ENCODE measurements at places on chromosomes 5 and 9. TPM values are rescaled to one million over a fixed set of nuclear protein-coding genes. Genes with fewer than 3 reads are reported as not detected.

The PCDHAC2 gene
- total RNA-seq = 3.6 TPM

DNA sequence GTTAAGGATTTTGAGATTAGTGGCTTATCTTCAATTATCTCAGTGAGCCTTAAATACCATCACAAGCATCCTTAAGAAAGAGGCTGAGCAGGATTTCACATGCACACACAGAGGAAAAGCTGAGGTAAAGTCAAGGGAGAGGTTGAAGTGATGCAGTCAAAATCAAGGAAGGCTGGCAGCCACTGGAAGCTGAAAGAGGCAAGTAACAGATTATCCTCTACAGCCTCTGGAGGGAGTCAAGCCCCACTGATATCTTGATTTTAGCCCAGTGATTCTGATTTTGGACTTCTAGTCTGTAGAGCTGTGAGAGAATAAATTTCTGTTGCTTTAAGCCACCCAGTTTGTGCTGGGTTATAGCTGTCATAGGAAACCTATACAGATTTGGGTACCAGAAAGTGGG, 80.1 kb downstream of the ANKRD31 start:
- H3K4me3 ChIP-seq = no peak overlapping the region
- no peaks in the 10 kb centered on the region for H3K27me3 ChIP-seq
- no peaks in the 10 kb centered on the region for H3K4me1 ChIP-seq
- no peaks in the 10 kb centered on the region for H3K36me3 ChIP-seq
- no peak overlapping the region for H3K27ac ChIP-seq

DNA sequence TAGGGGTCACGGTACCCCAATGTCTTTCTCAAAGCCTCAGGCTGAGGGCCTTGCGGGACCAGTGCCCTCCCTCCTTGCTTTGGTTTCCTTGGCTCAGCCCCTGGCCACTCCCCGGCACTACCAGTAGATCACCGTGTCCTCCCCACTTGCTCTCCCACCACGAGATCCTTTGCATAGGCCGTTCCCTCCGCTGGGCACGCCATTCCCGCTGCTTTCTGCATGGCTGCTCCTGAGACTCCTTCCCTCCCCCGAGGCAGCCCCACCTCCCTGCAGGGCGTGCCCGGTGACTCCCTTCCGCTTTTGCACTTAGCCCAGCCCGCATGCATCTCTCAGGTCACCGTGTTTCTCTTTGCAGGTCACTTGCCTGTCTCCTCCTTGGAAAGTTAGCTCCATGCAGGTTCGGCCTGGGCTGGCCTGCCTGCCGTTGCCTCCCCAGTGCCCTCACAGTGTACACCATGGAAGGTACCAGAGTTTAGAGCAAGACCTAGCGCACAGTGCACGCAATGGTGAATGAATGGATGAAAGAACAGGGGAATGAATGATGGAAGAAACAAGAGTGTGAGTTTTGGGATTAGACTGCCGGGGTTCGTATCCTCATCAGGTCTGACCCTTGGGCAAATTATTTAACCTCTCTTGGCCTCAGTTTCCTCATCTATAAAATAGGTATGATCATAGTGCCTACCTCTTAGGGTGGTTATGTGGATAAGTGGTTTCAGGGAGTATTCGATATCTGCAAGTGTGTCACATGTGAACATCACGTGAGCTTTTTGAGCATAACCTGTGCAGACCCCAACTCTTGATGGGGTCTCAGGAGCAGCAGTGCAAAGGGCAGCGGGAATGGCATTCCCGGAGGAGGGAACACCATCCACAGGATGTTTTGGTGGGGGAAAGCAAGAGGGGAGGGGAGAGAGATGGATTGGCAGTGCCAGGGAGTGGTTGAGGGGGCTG, 214.3 kb downstream of the C9orf50 start:
- no peaks in the 10 kb centered on the region for H3K27me3 ChIP-seq
- H3K4me1 ChIP-seq = peaks cover 2% of the 10 kb centered on the region
- no peak overlapping the region for H3K27ac ChIP-seq
- peak overlapping the region; percentile 4 for H3K4me3 ChIP-seq
- H3K36me3 ChIP-seq = no peaks in the 10 kb centered on the region
- peak; percentile 93 for DNase-seq

GRCh38 chr5:160263326-160263855, 34.1 kb downstream of the FABP6 start:
- H3K36me3 ChIP-seq = no peaks in the 10 kb centered on the region
- peaks cover 13% of the 10 kb centered on the region for H3K4me1 ChIP-seq
- H3K27ac ChIP-seq = no peak overlapping the region
- H3K27me3 ChIP-seq = no peaks in the 10 kb centered on the region
- DNase-seq = peak; percentile 81
- H3K4me3 ChIP-seq = no peak overlapping the region

- no peak overlapping the region for H3K4me3 ChIP-seq
- no peaks in the 10 kb centered on the region for H3K4me1 ChIP-seq
- no peak for DNase-seq
- H3K27me3 ChIP-seq = no peaks in the 10 kb centered on the region
- no peaks in the 10 kb centered on the region for H3K36me3 ChIP-seq
Measured at GRCh38 chr9:124052401-124052800, 40.8 kb downstream of the LHX2 start.

- no peaks in the 10 kb centered on the region for H3K27me3 ChIP-seq
- H3K4me3 ChIP-seq = no peak overlapping the region
- H3K4me1 ChIP-seq = peaks cover 12% of the 10 kb centered on the region
- no peak for DNase-seq
- H3K36me3 ChIP-seq = no peaks in the 10 kb centered on the region
Measured at GRCh38 chr9:132243156-132244074, 81.6 kb downstream of the NTNG2 start.

GRCh38 chr9:93812410-93812668, 142.8 kb downstream of the BARX1 start:
- no peaks in the 10 kb centered on the region for H3K4me1 ChIP-seq
- H3K27ac ChIP-seq = no peak overlapping the region
- no peak overlapping the region for H3K4me3 ChIP-seq
- no peaks in the 10 kb centered on the region for H3K36me3 ChIP-seq
- no peak for DNase-seq

DNA sequence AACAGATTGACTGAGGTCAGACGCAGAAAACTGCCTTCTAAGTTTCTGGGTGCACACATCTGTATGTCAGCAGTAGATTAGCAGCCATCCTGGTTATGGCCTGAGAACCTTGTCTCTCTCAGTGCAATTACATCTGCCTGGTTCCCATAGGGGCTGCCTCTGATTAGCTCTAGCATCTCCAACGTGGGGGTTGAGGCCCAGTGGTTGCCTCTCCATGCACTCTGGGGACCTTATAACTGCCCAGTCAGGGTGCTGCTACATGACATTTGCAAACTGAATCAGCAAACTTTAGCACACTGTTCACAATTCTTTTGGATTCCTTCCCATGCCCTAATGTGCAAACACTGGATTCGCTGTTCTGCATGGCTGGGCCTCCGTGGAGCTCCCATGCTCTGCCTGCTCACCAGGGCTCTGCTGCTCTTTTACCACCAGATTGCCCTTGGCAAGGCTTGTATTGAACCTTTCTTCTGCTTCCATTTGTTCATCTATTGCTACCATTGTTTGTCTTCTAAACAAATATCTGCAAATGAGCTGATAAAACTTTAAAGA, 36.2 kb downstream of the SNX18 start:
- no peak overlapping the region for H3K27ac ChIP-seq
- H3K4me1 ChIP-seq = peaks cover 3% of the 10 kb centered on the region
- DNase-seq = no peak
- no peaks in the 10 kb centered on the region for H3K27me3 ChIP-seq
- no peaks in the 10 kb centered on the region for H3K36me3 ChIP-seq

The SMIM3 gene
- total RNA-seq = 23.9 TPM

The PCDHA11 gene
- total RNA-seq = 2.0 TPM

DNA sequence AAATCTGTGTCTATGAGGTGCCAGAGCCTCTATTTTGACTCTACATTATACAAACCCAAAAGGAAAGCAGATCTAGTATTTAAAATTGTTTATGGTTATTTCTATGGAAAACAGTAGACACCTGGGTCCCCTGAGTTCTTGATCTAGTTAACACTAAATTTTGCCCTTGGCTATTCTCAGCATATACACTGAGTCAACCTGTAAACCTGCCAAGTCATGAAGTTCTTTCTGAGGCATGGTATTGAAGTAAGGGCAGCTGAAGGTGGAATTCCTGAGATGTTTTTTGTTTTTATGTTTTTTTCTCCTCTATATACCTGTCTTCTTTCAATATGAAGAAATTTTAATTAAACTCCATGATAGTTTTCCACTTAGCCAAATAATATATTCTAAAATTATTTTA, 120.2 kb downstream of the PDE4D start:
- peak overlapping the region; percentile 7 for H3K27ac ChIP-seq
- no peaks in the 10 kb centered on the region for H3K27me3 ChIP-seq
- H3K36me3 ChIP-seq = no peaks in the 10 kb centered on the region
- peaks cover 8% of the 10 kb centered on the region for H3K4me1 ChIP-seq

- H3K27ac ChIP-seq = no peak overlapping the region
- H3K4me3 ChIP-seq = no peak overlapping the region
- no peaks in the 10 kb centered on the region for H3K36me3 ChIP-seq
- no peaks in the 10 kb centered on the region for H3K27me3 ChIP-seq
Measured at GRCh38 chr5:17735761-17736160, 101.5 kb downstream of the TAF11L14 start.

The LHFPL2 gene
- total RNA-seq = 12.6 TPM

- DNase-seq = no peak
- H3K36me3 ChIP-seq = no peaks in the 10 kb centered on the region
- H3K4me1 ChIP-seq = no peaks in the 10 kb centered on the region
- no peak overlapping the region for H3K27ac ChIP-seq
- no peaks in the 10 kb centered on the region for H3K27me3 ChIP-seq
- H3K4me3 ChIP-seq = no peak overlapping the region
Measured at GRCh38 chr9:101453776-101454570, 18.4 kb upstream of the ALDOB start.

DNA sequence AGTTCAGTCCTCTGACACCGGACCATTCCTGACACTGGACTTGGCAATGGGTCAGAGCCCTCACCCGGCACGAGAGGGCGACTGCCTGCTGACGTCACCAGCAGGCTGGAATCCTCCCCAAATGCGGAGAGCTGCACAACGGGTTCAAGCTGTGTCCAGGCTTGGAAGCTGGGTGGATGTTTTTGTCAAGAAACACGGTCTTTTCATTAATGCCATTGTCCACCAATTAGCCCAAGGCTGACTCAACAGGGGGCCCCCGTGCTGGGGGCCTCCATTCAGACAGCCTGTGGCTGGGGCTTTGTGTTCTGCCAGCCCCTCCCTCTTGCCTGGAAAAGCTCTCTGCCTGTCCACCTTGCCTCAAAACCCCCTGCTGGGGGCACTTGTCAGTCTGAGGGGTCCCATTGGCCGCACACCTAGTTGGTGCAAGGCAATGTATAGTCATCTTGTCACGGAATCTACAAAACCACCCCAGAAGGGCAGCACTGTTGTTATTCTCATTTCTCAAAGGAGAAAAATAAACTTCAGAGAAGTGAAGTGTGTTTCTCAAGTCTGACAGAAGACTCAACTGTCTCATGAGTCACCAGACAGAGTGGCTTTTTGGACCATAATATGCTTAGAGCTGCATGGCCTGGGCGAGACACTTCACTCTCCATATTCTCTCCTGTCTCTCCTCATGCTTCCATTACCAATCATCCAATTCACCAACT, 24.6 kb downstream of the NDUFA8 start:
- DNase-seq = no peak
- no peaks in the 10 kb centered on the region for H3K27me3 ChIP-seq
- H3K4me3 ChIP-seq = no peak overlapping the region
- peaks cover 3% of the 10 kb centered on the region for H3K4me1 ChIP-seq

- no peaks in the 10 kb centered on the region for H3K27me3 ChIP-seq
- no peak for DNase-seq
- no peaks in the 10 kb centered on the region for H3K4me1 ChIP-seq
- no peaks in the 10 kb centered on the region for H3K36me3 ChIP-seq
- H3K27ac ChIP-seq = no peak overlapping the region
- no peak overlapping the region for H3K4me3 ChIP-seq
Measured at GRCh38 chr5:159174511-159175168, 34.7 kb downstream of the RNF145 start.

The SV2C gene
- total RNA-seq = 0.13 TPM

- no peak overlapping the region for H3K4me3 ChIP-seq
- no peaks in the 10 kb centered on the region for H3K4me1 ChIP-seq
- H3K27ac ChIP-seq = no peak overlapping the region
- no peaks in the 10 kb centered on the region for H3K36me3 ChIP-seq
Measured at GRCh38 chr5:140595538-140596300, 31.1 kb downstream of the SLC35A4 start.

The MVB12B gene
- total RNA-seq = 12.3 TPM

DNA sequence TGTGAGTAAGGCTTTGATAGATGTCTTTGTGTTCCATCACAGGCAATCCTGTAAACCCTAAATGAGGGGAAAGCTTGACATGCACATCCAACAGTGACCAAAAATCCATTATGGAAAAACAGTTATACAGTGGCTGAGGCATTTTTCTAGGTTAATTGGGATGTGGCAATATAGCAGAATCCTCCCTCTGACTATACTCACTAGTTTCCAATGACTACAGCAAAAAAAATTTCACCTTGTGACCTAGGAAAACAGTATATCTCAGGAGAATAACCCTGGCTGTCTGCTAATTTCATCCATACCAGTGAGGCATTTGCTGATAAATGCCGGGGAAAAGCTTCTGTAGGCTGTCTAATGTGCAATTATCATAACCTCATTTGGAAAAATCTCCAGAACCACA, 49.9 kb upstream of the SNCAIP start:
- H3K27me3 ChIP-seq = no peaks in the 10 kb centered on the region
- no peaks in the 10 kb centered on the region for H3K36me3 ChIP-seq
- no peak overlapping the region for H3K27ac ChIP-seq

The FOXD4L3 gene
- total RNA-seq = not detected

The SLC22A4 gene
- 2.4 TPM for total RNA-seq

The LRRC14B gene
- not detected for total RNA-seq

DNA sequence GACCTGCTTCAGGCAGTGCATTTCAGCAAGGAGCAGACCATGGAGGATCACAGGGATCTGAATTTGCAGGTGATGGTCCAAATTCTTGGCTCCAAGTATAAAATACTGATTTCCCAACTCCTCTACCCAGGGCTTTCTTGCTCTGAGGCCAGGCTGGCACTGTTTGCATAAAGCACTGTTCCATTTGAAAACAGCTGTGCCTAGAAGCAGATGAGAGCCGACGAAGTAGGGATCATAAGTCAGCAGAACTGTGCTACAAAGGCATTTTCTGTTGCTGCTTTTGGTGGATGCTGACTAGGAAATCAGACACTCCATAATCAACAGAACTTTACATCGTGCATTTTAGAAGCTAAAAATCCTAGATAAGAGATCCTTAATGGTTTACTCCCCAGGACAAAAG, 126.4 kb downstream of the MAT2B start:
- H3K4me3 ChIP-seq = no peak overlapping the region
- H3K36me3 ChIP-seq = no peaks in the 10 kb centered on the region
- no peaks in the 10 kb centered on the region for H3K27me3 ChIP-seq
- H3K4me1 ChIP-seq = no peaks in the 10 kb centered on the region
- no peak overlapping the region for H3K27ac ChIP-seq

All from kidney (tissue), 22 donors.